Lung (tissue), 17 donors: ENCODE measurements at places on chromosomes 5 and 9.
A peak's percentile ranks its signal among the peaks of the same experiment; 100 is the strongest.

- DNase-seq, result no peak
Measured at GRCh38 chr5:86371061-86371460, 246.7 kb upstream of the COX7C start.

GRCh38 chr5:121748686-121749085 lies 103.0 kb upstream of the FTMT start:
- DNase-seq, result peak; percentile 4

- DNase-seq, result peak; percentile 92
Measured at GRCh38 chr5:172453206-172453985, 929 bp downstream of the SH3PXD2B start.

DNA sequence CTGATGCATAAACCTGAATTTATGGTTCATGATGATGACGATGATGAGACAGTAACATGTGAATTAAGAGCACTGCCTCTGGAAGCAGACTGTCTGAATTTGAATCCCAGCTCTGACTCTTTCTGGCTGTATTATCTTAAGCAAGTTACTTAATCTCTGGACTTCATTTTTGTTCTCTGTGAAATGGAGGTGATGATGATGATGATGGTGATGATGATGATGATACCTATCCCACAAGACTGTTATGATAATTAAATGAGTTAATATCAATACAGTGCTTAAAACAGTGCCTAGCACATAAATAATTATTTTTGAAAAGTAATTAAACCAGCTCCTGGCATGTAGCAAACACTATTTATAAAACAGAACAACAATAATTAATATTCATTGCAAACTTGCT lies 13.2 kb upstream of the AGGF1 start:
- DNase-seq, result no peak

DNA sequence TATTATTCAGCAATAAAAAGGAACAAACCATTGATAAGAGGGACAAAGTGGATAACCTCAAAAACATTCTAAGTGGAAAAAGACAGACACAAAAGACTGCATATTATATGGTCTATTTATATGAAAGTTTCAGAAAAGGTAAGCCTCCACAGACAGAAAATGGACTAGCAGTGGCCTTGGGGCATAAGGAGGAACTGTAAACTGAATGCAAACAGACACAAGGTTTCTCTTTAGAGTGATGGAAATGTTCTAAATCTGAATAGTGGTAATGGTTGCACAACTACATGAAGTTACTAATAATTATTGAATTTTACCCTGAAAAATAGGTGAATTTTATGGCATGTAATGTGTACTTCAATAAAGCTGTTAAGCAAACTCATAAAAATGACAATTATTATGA lies 286.3 kb upstream of the PAPPA start:
- DNase-seq, result no peak

DNA sequence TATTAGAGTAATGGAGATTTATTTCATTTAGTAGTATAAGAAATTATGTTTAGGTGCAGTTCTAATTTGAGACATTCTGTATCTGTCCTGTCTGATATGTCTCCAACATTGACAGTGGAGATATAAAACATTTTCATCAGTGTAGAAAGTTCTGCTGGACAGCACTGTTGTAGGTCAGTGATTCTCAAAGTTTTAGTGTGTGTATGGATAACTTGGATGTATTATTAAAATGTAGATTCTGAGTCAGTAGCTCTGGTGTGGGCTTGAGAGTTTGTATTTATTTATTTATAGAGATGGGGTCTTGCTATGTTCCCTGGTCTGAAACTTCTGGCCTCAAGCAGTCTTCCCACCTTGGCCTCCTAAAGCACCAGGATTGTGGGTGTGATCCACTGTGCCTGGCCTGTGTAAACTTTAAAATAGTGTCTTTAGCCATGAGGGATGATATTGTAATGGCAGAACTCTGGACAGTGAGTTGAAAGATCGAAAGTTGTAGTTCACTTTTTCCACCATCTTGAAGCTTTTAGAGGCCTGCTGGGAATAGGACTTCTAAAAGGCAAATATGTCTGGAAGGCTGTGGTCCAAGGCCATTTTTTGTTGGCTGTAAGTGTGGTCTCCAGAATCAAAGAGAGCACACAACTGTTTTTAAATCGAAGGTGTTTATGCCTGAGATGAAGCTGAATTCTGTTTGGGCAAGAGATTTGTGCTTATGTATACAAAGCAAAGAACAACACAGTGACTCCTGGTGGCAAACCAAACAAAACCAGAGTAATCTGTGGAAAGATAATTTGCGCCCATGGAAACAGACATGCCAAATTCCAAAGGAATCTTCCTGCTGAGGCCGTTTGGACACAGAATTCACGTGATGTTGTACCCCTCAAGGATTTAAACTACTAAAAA lies 12.4 kb downstream of the UBAP1 start:
- DNase-seq, result peak; percentile 53

- DNase-seq, result no peak
Measured at GRCh38 chr5:170606941-170607340, 103.1 kb downstream of the KCNIP1 start.

DNA sequence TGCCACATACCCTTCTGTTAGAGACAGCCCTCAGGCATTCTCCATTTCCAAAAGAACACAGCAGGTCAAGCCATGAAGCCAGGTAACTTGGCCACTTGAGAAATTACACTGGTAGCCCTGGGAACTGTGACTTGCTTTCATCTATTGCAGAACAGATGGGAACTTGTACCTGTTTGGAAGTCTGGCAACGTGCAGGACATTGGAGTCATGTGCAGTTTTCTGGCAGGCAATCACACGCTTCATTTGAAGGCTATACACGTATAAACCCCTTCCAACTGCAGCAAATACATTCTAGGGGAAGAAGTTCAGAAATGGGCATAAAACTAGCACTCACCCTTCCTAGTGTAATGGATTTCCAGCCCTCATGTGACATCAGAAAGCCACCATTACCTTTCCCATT lies 54.0 kb downstream of the WDR41 start:
- no peak for DNase-seq

DNA sequence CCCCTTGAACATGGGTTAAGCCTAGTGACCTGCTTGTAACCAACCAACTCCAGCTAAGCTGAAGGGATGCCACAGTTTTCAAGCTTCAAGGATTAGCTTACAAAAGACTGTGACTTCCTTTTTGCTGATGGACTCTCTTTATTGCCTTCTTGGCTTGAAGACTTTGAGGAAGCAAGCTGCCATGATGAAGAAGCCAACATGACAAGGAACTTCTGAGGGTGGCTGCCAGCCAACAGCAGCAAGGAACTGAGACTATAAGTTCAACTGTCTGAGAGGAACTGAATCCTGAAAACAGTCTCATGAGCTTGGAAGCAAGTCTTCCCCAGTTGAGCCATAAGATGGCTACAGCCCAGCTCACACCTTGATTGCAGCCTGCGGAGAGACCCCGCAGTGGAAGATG lies 116.1 kb upstream of the TAF11L2 start:
- no peak for DNase-seq

GRCh38 chr9:19597176-19597575 lies 188.4 kb downstream of the ACER2 start:
- no peak for DNase-seq
